ENCODE measurements at places on chromosomes 5 and 9. TPM values are rescaled to one million over a fixed set of nuclear protein-coding genes. Genes with fewer than 3 reads are reported as not detected.

DNA sequence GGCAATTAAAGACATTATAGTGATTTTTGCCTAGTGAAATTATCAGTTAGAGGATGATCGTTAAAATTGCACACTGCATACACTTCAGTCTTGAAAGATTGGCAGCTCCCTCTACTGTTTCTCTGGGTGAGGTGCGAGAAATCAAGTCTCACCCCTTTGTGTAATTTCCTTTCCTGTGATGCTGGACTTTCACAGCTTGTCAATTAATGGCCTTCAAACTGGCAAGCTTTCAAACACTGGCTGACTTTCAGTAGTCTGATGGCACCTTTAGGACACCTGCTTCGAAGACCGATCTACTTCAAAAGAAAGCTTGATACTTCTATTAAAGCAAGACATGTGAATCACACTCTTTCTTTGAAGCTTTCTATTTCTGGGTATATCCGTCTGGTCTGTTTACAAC, 706.7 kb upstream of the PTPRD start:
- H3K4me1 ChIP-seq = no peaks in the 10 kb centered on the region
- DNase-seq = no peak
- H3K27me3 ChIP-seq = no peaks in the 10 kb centered on the region
- H3K36me3 ChIP-seq = no peaks in the 10 kb centered on the region
- no peak overlapping the region for H3K4me3 ChIP-seq

DNA sequence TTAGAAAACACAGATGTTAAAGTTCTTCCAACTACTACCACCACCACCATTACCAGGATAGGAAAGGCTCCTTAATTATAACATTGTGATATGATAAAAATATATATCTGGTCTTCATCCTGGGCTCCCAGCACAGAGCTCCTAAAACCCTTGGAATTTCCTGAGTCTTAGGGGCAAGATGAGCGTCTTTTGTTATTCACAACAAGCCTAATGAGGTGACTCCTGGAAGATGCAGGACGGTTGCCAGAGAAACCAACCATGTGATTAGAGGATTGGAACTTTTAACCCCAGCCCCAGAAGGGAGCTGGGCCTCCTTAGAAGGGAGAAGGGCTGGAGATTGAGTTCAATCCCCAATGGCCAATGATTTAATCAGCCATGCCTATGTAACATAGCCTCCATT, 148.0 kb upstream of the ADRA1B start:
- H3K27ac ChIP-seq = no peak overlapping the region
- no peak for DNase-seq
- no peak overlapping the region for H3K4me3 ChIP-seq
- H3K4me1 ChIP-seq = no peaks in the 10 kb centered on the region
- H3K36me3 ChIP-seq = no peaks in the 10 kb centered on the region

DNA sequence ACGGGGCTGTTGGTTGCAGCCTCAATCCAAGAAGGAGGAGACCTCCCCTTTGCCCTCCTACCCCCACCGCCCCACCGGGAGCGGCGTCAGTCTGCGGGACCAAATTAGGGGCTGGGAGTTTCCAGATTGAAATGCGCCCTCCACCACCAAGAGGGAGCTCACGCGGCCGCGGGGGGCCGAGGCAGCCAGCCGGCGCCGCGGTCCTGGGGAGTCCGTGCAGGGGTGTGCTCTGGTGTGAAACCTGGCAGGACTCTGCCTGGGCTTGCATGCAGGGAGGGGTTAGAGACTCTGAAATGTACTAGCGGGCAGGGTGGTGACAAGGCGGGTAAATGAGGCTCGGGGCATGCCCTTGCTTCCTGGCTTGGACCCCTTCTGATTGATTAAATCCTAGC, 989 bp upstream of the FBN2 start:
- 0 out of 2 replicates have a peak overlapping the region, but pooled peaks have one; percentile 7 for H3K4me3 ChIP-seq
- no peak for DNase-seq
- peaks cover 20% of the 10 kb centered on the region for H3K27me3 ChIP-seq
- H3K36me3 ChIP-seq = no peaks in the 10 kb centered on the region
- no peak overlapping the region for H3K27ac ChIP-seq

GRCh38 chr5:113269023-113269997, 165.5 kb downstream of the TSSK1B start:
- H3K36me3 ChIP-seq = no peaks in the 10 kb centered on the region
- DNase-seq = no peak
- H3K27me3 ChIP-seq = no peaks in the 10 kb centered on the region
- H3K4me1 ChIP-seq = no peaks in the 10 kb centered on the region
- H3K4me3 ChIP-seq = no peak overlapping the region

DNA sequence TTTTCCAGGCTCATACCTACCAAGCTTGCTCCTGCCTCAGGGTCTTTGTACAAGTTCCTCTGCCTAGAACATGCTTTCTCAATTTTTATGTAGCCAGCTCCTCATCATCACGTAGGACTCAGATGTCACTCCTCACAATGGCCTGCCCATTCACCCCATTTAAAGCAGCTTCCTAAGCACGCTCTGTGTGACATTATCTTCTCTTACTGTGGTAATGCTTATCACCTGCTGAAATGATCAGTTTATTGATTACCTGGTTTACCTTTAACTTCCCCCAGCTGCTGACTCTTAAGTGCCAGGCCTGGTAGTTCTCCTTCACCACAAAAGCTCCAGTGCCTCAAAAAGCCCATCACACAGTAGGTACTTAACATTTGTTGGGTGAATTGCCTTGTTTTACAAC, 13.6 kb downstream of the FUBP3 start:
- H3K27me3 ChIP-seq = no peaks in the 10 kb centered on the region
- peaks cover 55% of the 10 kb centered on the region for H3K4me1 ChIP-seq
- H3K4me3 ChIP-seq = no peak overlapping the region
- peaks cover 3% of the 10 kb centered on the region for H3K36me3 ChIP-seq
- H3K27ac ChIP-seq = no peak overlapping the region
- no peak for DNase-seq

The MEF2C gene
- not detected for total RNA-seq

- no peak overlapping the region for H3K4me3 ChIP-seq
- H3K36me3 ChIP-seq = no peaks in the 10 kb centered on the region
- H3K27ac ChIP-seq = no peak overlapping the region
- no peak for DNase-seq
- H3K27me3 ChIP-seq = no peaks in the 10 kb centered on the region
These were observed 39.9 kb downstream of the CRB2 start for GRCh38 chr9:123395689-123396511.

GRCh38 chr5:54612711-54613110, 95.2 kb downstream of the SNX18 start:
- H3K27me3 ChIP-seq = no peaks in the 10 kb centered on the region
- no peak overlapping the region for H3K27ac ChIP-seq
- no peak for DNase-seq
- H3K36me3 ChIP-seq = no peaks in the 10 kb centered on the region
- no peaks in the 10 kb centered on the region for H3K4me1 ChIP-seq

The PHAX gene
- total RNA-seq = 59.7 TPM

DNA sequence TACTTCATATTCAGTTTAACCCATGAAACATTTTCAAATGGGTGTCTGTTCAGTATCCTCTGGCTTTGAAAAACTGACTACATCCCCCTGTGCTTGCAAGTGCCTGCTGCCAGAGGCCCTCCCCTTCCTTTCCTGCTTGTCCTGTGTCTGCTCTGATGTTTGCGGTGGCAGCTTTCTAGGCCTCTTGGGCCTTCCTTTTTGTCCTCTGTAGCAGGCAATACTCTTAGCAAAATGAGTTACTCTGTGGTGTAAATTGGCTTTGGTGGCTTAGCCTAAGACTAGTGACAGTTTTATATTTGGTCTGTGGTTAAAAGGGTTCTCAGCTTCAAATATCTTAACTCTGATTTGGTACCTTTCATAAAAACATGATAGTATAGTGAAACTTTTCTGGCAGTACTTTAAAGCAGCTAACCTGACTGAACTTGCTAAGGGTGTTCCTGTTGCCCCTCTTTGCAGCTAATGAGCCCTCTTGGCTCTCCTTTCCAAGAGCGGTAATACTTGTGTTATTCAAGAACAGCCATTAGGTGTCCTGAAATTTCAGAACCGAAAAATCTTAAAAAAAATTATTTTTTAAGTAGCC, 76.6 kb downstream of the GOLM1 start:
- H3K4me1 ChIP-seq = no peaks in the 10 kb centered on the region
- no peaks in the 10 kb centered on the region for H3K27me3 ChIP-seq
- no peak overlapping the region for H3K27ac ChIP-seq
- H3K4me3 ChIP-seq = no peak overlapping the region
- DNase-seq = no peak

GRCh38 chr5:173869316-173869715, 18.8 kb upstream of the CPEB4 start:
- H3K27ac ChIP-seq = no peak overlapping the region
- no peak for DNase-seq
- H3K27me3 ChIP-seq = no peaks in the 10 kb centered on the region
- H3K36me3 ChIP-seq = no peaks in the 10 kb centered on the region

- H3K36me3 ChIP-seq = no peaks in the 10 kb centered on the region
- no peaks in the 10 kb centered on the region for H3K4me1 ChIP-seq
- no peaks in the 10 kb centered on the region for H3K27me3 ChIP-seq
- no peak overlapping the region for H3K4me3 ChIP-seq
These were observed 4.8 kb downstream of the TAF11L12 start for GRCh38 chr5:17614872-17615605.

- H3K4me1 ChIP-seq = no peaks in the 10 kb centered on the region
- H3K36me3 ChIP-seq = no peaks in the 10 kb centered on the region
- no peak for DNase-seq
- H3K27me3 ChIP-seq = no peaks in the 10 kb centered on the region
- H3K27ac ChIP-seq = no peak overlapping the region
These were observed 280.1 kb downstream of the NR2F1-AS1 start for GRCh38 chr5:93300945-93301344.

DNA sequence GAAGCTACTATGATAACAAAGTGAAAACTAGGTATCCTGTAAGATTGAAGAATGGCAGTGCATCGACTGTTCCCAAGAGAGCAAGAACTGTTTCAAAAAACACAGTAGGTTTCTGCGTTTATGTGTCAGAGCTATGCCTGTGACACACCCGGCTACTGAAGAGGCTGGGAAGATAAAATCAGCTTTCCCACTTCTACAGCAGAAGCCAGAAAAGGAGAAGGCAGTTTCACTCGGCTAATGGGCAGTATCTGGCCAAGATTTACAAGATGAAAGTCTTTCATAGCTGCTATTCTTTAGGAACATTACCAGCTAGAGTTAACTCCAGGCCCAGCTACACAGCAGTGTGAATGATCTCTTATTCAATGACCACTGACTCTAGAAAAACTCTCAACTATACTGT, 195.2 kb downstream of the CTNND2 start:
- no peak overlapping the region for H3K27ac ChIP-seq
- H3K4me1 ChIP-seq = no peaks in the 10 kb centered on the region
- H3K27me3 ChIP-seq = no peaks in the 10 kb centered on the region
- no peak overlapping the region for H3K4me3 ChIP-seq
- H3K36me3 ChIP-seq = no peaks in the 10 kb centered on the region
- no peak for DNase-seq

DNA sequence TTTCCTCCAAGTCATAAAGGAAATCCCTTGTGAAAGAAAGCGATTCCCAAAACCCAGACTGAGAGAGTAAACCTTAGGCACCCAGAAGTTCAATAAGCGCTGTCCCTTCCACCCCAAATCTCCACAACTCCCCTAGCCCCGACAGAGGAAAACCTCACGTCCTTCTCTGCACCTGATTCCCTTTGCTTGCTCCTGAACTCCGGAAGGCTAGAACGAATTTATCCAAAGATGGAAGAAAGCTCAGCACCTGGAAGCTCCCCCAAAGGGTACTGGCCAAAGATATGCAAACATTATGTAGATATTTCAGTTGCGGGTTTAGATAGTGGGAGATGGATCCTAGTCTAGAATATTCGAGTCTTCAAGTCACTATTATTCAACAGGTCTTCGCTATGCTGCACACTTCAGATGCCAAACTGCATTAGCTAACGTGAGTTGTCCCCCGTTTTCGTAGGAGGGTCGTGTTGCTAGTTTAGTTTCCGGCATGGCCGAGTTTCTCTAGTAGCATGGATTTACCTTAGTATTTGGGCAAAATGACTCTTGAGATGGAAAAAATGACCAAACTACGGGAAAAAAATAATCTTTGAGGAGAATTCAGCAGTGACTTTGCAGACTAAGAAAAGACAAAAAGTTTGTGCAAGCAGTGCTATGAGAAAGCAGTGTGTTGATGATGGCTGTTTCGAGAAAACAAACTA, 27.7 kb downstream of the NR2F1 start:
- no peak overlapping the region for H3K4me3 ChIP-seq
- no peak for DNase-seq
- no peak overlapping the region for H3K27ac ChIP-seq
- no peaks in the 10 kb centered on the region for H3K36me3 ChIP-seq

DNA sequence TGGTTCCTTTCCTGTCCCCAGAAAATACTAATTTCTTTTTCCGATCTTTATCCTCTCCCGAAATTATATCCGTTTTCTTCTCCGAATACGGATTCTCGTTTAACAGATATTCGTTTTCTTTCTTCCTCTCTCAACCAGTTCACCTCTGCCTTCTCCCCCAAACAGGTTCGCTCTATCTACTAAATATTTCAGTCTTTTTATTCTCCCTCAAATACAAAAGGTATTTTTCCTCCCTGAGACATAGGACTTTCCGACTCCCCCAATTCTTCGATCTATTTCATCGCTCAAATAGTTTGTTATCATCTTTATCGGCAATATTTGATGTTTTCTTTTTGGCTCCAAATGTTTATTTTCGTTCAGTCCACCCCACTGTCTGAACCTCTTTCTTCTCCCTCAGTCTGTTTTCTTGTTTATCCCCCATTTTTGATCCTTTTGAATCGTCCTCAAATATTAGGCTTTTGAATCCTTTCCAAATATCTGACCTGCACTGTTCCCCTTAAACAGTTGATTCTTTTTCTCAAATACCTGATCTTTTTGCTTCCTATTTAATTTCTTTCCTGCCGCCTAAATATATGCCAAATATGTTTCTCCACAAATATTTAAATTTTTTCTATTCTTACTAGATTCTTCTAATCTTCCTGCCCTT, 4.4 kb downstream of the PITX1 start:
- no peak overlapping the region for H3K4me3 ChIP-seq
- H3K27me3 ChIP-seq = no peaks in the 10 kb centered on the region
- peaks cover 3% of the 10 kb centered on the region for H3K36me3 ChIP-seq
- DNase-seq = no peak

- peak overlapping the region; percentile 20 for H3K27ac ChIP-seq
- no peak overlapping the region for H3K4me3 ChIP-seq
- no peaks in the 10 kb centered on the region for H3K36me3 ChIP-seq
- no peaks in the 10 kb centered on the region for H3K27me3 ChIP-seq
These were observed 52.7 kb downstream of the PIK3R1 start for GRCh38 chr5:68268101-68268851.

GRCh38 chr9:81787747-81788632, 98.6 kb upstream of the TLE1 start:
- H3K4me3 ChIP-seq = no peak overlapping the region
- DNase-seq = peak; percentile 73
- peaks cover 25% of the 10 kb centered on the region for H3K4me1 ChIP-seq
- no peaks in the 10 kb centered on the region for H3K36me3 ChIP-seq
